ENCODE measurements at places on chromosomes 2 and 18.
A peak's percentile ranks its signal among the peaks of the same experiment; 100 is the strongest.

GRCh38 chr18:49127471-49128190, 176.9 kb upstream of the SMAD7 start:
- DNase-seq = no peak

- DNase-seq = no peak
Observed at GRCh38 chr2:24844023-24844685, 50.9 kb downstream of the CENPO start.

DNA sequence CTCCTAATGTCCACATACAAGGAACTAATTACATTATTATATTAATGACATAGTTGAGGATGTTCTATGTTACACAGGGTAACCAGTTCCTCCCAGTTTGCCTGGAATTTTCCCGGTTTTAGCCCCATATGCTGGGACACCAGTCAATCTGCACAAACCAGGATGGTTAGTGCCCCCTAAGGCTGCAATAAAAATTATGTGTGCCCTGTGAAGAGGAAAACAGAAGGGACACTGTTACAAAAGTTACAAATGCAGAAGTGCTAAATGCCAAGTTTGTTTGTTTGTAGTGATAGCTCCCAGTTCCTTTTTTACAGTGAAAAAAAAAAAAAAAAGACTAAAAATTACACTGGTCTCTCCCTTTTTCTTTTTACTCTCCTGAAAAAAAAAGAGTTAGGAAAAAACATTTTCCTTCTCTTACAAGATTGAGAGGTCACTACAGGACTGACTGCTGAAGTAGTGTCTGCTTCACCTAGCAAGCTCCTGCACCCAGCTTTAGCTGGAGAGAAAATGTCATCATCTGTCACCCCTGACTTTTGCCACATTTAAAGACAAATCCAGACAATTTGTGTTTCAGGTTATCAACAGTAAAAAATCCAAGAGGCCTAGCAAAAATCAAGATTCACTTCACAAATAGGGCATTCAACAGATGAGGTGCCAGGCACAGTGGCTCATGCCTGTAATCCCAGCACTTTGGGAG, 3.2 kb downstream of the ANKRD44 start:
- no peak for DNase-seq

DNA sequence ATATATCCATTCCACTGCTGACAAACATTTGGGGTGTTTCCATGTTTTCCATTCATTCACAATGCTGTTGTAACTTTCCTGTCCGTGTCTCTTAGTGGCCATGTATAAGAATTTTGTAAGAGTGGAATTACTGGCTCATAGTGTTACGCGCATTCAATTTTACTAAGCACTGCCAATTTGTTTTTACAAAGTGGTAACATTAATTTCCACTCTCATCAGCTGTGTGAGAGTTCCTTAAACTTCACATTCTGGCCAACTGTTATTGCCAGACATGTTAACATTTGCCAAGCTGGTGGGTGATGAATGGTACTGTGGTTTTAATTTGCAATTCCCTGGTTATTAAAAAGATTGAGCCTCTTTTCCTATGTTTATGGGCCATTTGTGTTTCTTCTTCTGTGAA, 134.2 kb downstream of the DTNB start:
- no peak for DNase-seq

DNA sequence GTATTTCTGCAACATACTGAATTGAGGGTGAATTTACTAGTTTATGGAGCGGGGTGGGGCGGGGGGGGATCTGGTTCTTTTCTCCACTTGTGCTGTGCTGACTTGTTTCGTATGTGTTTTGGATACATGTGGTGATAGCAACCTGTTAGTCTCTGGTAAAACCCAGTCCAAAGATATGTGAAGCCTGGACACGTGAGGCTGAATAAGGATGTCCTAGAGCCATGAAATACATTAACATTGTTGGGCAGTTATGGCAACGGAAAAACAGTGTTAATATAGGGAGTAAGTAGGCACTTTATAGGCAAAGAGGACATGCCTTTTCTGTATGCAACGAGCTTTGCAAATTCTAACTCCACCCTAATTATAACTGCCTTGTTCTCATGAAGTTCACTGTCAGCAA, 42.1 kb upstream of the NEMP2 start:
- DNase-seq = no peak

DNA sequence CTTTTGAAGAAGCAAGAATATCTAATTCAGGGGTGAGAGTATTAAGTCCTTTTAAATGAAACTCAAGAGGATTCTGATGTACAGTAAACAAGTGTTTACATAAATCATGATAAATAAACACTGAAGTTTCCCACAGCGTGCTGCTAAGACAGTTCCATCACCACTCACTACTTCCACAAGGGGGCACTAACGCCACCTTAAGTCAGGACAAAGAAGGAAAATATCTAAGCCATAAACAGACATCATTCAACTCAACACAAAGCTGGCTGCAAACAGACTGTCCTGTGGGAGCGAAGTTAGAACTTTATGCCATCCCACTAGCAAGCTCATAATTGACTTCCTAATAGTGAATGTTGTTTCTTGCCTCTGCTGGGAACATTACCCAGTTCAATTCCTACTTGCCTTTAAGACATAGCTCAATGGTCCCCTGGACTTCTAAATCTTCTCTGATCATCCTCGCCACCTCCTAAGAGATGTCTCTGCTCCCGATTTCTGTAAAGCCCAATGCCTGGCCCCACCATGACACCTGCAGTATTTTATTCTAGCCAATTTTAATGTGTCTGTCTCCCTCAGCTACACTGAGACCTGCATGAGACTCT, 36.5 kb downstream of the MRPL44 start:
- DNase-seq = peak; percentile 76

- DNase-seq = no peak
Observed at GRCh38 chr2:1253629-1254028, 159.6 kb upstream of the TPO start.

DNA sequence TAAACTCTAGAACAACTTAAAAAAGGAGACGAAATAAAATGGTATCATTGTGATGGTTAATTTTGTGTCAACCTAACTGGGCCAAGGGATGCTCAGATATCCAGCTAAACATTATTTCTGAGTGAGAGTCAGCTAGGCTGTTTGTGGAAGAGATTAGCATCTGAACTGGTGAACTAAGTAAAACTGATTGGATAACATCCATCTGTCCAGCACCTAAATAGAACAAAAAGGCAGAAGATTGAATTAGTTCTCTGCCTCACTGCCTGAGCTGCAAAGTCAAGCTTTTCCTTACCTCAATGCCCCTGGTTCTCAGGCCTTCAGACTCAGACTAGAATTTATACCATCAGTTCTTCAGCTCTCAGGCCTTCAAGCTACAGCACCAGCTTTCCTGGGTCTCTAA, 30.0 kb downstream of the PPP3R1 start:
- DNase-seq = no peak

DNA sequence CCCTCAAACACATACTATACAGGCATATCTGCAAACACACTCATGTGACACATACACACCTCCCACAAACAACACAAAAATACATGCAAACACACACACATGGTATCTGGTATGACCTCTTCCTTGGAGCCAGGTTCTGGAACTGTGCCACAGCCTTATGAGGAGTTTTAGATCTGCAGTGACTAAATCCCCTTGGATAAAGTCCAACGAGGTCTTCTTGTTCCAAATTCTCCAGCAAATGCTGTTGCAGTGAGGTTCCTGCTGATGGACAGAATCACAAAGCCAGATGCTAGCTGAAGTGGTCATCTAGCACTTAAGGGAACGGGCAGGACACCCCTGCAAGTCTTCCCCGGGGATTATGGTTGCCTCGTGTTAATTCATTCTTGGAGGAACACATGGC, 54.5 kb upstream of the DAPL1 start:
- no peak for DNase-seq

Measured in HEK293T (cell line).